Tongue (tissue), 3 donors: ENCODE measurements at places on chromosomes 3 and 15. TPM values are rescaled to one million over a fixed set of nuclear protein-coding genes. Genes with fewer than 3 reads are reported as not detected.

- peak; percentile 32 for DNase-seq
Observed at GRCh38 chr3:165233501-165234195, 37.5 kb upstream of the SLITRK3 start.

- no peak for DNase-seq
Observed at GRCh38 chr15:27057904-27058645, 87.1 kb downstream of the GABRG3 start.

DNA sequence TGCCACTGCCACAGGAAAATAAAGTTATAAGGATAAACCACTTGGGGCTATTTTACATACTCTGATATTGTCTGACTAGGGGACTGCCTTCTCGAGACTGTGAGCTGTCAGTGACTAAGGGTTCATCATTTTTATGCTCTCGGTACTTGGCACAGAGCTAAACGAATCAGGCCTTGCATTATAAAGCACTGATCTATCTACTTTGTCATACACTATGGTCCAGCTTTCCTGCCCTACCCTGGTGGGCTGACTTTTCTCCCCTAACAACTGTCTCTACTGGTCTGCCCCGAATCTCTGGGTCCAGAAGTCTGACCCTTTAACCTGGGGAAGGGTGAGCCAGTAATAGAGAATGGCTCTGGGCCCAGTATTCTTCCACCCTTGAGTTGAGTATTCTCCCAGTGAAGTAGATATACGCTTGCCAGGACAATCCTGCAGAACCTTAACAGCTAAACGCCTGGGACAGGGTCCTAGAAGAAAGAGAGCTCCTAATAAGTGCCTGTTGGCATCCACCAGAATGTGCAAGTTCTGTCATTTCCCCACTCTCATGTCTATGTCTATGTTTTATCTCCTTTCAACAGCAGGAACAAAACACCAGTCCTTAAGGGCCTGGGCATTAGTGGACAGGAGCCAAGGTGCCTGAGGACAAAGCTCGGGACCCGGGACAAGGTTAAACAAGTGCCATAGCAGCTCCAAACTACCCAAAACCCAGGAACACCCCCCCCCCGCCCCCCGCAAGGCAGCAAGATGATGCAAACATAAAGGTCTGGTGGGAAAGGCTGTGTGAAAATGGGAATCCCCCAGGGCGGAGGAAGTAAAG is 1.2 kb downstream of the LARP6 start:
- no peak for DNase-seq

- DNase-seq: no peak
Observed at GRCh38 chr3:158571969-158572765, 1.2 kb downstream of the MLF1 start.

DNA sequence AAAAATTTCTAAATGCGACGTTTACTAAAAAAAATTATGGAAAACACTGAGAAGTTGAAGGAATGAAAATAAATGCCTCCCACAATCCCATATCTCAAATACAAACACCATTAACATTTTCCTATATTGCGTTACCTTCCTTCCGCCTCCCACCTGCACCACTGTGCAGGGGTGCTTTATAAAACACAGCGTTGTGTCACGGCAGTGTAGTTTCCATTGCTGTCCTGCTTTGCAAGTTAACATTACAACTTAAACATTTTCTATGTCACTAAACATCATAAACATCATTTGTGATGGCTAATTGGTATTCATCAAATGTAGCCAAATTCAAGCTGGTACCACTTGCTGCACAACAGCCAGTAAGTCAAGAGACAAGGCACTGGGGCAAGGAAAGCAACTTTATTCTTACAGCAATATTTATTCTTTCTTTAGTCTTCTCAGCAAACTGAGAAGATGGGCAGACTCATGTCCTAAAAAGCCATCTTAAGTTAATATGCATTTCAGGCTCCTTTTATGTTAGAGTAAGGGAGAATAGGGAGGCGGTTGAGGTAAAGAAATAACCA is 12.3 kb upstream of the FETUB start:
- no peak for DNase-seq

SLC28A1 gene
- not detected for total RNA-seq

GRCh38 chr3:195171093-195171873 is 99.7 kb downstream of the XXYLT1 start:
- DNase-seq: no peak

ERICH6 gene
- not detected for total RNA-seq

DNA sequence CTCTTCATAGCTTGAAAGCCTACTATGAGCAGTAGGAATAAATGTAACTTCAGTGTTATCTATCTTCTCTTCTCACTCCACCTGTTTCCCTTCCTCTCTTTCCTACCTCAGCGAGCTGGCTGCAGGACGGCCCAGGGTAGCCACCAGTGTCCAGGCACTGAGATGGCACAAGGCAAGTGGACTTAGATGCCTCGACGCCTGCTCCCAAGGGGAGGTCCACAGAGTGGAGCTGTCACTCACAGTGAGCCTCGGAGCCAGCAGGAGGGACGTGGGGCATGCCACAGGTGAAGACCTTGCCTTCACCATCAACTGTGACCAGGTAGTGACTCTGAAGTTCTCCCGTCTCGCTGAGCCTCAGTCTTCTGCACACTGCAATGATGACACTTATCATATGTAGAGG is 88.2 kb downstream of the PCSK6 start:
- no peak for DNase-seq

GRCh38 chr3:65600888-65601287 is 437.8 kb downstream of the MAGI1 start:
- no peak for DNase-seq

GRCh38 chr3:72383883-72384282 is 464.4 kb downstream of the SHQ1 start:
- no peak for DNase-seq

GRCh38 chr15:90019611-90020010 is 18.5 kb downstream of the ZNF710 start:
- DNase-seq: no peak

GPR62 gene
- 0.41 TPM for total RNA-seq

DNA sequence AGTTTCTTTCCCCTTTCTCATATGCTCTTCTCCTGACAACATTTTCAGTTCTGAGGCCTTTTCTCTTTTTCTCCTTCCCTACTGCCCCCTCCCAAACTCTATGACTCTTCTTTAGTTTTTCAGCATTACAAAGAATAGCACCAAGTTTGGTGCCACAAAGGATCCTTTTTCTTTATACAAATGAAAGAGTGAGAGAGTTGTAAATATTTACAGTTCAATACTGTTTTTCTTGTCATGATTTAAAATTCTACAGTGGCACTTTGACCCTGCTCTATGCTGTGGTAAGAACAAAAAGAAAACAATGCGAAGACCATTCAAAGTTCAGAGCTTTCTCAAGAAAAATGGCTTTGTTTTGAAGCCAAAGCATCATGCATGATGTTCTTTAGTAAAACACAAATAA is 667.9 kb upstream of the SGO1 start:
- DNase-seq: no peak

FGF7 gene
- 35.0 TPM for total RNA-seq

- no peak for DNase-seq
Observed at GRCh38 chr3:80051602-80051962, 283.8 kb upstream of the ROBO1 start.

CHRNB4 gene
- 1.1 TPM for total RNA-seq

ALDH1A2 gene
- total RNA-seq: 1.6 TPM

ALS2CL gene
- total RNA-seq: 39.8 TPM

DNA sequence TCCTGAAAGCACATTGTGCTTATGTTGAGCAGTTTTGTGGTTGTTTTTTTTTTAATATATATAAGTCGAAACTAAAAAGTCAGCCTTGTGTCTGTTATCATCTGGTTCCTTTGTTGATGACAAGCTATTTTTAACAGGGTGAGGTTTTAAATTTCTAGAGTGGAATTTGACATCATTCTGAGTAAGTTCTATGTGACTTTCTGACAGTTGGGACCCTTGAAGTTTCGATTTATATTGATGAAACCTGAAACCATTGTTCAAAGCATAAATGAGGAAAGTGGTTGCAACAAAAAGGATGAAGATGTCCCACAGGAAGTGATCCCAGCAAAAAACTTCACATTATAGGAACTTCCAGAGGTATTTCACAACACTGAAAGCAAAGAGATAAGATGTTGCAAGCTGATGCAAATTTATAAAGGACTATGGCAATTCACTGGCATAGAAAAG is 94.0 kb downstream of the CYP19A1 start:
- DNase-seq: no peak

DNA sequence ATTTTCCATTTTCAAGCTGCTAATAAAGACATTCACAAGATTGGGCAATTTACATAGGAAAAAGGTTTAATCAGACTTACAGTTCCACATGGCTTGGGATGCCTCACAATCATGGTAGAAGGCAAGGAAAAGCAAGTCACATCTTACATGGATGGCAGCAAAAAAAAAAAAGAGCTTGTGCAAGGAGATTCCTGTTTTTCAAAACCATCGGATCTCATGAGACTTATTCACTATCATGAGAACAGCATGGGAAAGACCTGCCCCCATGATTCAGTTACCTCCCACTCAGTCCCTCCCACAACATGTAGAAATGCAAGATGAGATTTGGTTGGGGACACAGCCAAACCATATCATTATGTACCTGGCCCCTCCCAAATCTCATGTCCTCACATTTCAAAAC is 202.0 kb downstream of the FNDC3B start:
- DNase-seq: no peak

RETNLB gene
- not detected for total RNA-seq

GRCh38 chr3:23762214-23762613 is 43.5 kb upstream of the UBE2E1 start:
- DNase-seq: no peak

DNA sequence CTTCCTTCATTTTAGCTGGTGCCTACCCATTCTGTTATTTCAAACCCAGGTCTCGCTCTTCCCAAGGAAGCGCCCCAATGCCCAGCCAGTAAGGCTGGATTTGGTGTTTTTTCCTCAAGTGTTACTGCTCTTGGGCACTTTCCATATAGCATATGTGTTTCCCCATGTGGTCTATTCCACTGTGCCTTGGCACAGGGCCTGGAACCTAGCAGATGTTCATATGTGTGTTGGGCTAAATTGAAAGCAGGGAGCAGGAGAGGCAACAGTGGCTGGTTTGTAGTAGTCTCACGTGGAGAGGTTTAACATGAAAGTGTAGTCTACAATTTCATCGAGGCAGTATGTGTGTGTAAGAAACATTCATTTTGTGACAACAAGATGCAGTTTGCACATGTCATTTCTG is 48.2 kb upstream of the TEX264 start:
- DNase-seq: peak; percentile 86

DNA sequence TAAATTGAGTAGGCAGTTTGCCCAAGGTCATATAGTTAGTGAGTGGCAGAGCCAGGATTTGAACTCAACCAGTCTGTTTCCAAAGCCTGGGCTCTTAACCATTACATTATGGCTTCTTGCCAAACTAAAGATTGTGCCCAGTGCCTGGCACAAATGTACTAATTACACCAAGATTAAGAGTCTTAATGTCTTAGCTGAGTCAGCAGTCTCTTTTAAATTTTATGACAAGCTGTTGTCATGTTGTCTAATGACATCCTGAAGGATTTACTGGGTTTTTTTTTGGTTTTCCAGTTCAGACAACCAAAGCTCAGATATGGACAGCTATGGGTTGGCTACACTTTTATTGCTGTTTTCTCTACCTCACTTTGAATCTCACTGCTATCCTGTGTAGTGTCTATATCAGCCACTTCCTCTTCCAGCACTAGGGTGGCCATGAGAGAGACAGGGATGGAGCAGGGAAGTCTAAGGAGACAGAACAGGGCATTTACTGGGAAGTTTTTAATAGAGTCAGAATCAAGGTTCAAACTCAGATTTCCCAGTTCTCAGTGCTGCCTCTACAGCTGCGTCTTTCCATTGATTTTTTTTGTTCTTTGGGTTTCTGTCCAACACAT is 10.5 kb downstream of the FBXL2 start:
- DNase-seq: no peak

DNA sequence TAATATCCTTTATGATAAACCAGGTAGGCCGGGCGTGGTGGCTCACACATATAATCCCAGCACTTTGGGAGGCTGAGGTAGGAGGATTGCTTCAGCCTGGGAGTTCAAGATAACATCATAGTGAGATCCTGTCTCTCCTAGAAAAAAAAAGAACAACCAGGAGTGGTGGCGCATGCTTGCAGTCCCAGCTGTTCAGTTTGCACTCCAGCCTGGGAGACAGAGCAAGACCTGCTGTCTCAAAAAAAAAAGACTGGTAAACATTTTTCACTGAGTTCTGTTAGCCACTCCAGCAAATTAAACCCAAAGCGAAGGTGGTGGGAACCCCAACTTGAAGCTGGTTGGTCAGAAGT is 9.6 kb upstream of the IRAK2 start:
- DNase-seq: no peak

KBTBD13 gene
- 2.6 TPM for total RNA-seq

GRM2 gene
- 0.21 TPM for total RNA-seq

GRCh38 chr15:46941241-46941640 is 776.1 kb upstream of the SEMA6D start:
- no peak for DNase-seq

GRCh38 chr3:37691213-37691830 is 170.4 kb upstream of the CTDSPL start:
- DNase-seq: no peak

- DNase-seq: no peak
Observed at GRCh38 chr3:105812194-105812586, 56.6 kb downstream of the CBLB start.

VIPR1 gene
- total RNA-seq: 18.7 TPM

DNA sequence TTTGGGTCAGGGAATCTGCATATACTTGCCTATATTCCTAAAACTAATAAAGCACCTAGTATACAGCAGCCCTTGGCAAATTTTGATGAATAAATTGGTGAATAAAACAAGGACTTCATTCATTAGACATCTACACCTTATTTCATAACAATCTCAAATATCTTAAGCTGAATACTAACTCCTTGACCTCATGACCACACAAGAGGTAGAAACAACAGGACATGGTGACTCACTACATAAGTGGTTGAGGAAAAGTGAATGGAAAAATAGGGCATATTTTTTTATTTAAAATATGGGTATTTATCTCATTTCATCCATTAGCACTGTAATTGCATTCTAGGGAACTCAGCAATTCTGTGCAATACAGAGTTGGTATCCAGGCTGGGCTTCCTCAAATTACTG is 7.8 kb upstream of the STAC start:
- DNase-seq: no peak

DNA sequence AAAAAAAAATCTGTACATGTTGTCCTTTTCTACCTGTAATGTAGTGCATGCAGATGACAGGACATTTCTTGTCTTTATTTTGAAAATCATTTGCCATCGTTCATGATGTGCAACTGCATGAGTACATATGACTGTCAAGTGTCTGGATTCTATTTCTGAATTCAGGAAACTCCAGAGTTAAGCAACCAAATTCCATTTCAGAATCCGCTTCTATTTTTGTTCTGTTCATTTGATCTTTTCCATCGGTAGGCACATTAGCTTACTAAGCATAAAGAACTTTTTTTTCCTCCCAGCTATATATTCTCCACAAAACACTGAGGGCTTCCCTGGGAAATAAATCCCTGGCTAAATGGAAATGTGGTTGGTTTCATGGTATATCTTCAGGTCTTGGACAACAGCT is 365.6 kb downstream of the PTPRG start:
- DNase-seq: no peak

SAMMSON gene
- 0.41 TPM for total RNA-seq
